Right ventricle myocardium inferior (tissue), 1 donor: ENCODE measurements at places on chromosomes 7 and 10.

GRCh38 chr7:97088364-97088763, 29.1 kb upstream of the SDHAF3 start:
- no peak for DNase-seq

- no peak for DNase-seq
Observed at GRCh38 chr10:77251297-77252013, 386.2 kb downstream of the KCNMA1 start.

DNA sequence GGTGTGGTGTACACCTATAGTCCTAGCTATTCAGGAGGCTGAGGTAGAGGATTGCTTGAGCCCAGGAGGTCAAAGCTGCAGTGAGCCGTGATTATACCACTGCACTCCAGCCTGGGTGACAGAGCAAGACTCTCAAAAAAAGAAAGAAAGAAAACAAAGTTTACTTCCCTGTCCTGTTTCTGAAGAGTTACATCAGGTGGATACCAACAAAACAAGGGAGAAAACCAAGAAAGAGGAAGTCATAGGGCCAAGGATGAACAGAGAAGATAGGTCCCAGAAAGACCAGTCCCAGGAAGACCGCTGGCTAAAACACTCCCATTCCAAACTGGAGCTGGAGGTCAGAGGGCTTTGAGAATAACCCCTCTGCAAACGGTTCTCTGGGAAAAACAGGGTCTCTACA, 13.5 kb downstream of the MACROH2A2 start:
- DNase-seq, result no peak

- no peak for DNase-seq
Observed at GRCh38 chr7:37758501-37759045, 75.0 kb downstream of the GPR141 start.

- no peak for DNase-seq
Observed at GRCh38 chr10:44516891-44517290, 132.0 kb upstream of the CXCL12 start.

DNA sequence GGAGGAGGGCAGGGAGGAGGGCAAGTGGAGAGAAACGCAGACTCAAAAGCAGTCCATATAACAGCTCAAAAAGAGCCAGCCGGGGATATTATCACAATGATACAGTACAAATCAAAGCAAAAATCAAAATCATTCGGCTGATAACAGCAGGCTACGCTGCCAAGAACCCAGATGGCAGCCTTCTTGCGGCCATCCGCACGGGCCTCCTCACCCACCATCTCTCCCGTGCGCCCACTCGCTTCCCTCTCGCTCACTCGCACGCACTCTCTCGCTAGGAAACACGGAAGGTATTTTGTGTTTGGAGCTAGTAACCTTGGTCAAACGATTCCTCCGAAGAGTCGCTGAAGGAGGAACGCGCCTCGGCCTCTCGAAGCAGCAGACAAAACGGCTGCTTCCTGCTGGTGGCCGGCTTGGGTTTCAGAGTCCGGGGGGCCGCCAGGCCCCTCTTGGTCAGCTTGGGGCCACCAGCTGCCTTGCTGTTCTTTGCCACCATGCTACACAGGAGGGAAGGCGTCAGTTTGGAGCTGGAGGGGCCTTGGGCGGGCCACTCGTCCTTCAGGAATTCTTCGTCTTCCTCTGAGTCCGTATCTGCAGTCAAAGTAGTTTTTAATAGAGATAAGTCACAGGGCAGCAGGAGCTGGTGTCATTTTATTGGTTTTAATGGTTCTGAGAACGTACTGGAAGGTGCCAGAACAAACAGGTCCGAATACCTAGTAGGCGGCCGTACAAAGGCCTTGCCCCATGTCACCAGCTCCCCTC, 68.9 kb downstream of the SLC29A4 start:
- DNase-seq, result peak; percentile 58

GRCh38 chr7:151366166-151366879, 24.7 kb downstream of the NUB1 start:
- peak; percentile 33 for DNase-seq

GRCh38 chr7:81457852-81458522, 311.9 kb downstream of the HGF start:
- DNase-seq, result no peak

DNA sequence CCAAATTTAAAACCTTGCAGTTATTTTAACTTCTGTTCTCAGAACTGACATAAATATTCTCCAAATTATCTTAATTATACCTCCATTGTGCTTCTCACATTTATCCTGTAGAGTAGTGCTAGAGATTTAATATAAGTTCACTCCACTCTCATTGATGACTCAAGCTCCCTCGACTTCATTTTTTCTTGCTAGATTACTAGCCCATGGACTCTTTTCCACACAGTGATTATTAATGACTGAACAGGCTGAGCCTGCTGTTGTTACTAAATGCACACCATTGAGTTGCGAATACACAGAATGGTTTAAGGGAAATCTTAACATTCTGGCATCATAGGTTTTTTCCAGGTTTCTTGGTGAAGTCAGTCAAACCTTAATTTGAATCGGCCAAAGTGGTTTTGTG, 179.5 kb upstream of the AKR1E2 start:
- no peak for DNase-seq
